HuH-7.5 (cell line): ENCODE measurements at places on chromosomes 7 and 10.

GRCh38 chr7:157638563-157638962 lies 301.8 kb downstream of the DNAJB6 start:
- DNase-seq, result no peak

DNA sequence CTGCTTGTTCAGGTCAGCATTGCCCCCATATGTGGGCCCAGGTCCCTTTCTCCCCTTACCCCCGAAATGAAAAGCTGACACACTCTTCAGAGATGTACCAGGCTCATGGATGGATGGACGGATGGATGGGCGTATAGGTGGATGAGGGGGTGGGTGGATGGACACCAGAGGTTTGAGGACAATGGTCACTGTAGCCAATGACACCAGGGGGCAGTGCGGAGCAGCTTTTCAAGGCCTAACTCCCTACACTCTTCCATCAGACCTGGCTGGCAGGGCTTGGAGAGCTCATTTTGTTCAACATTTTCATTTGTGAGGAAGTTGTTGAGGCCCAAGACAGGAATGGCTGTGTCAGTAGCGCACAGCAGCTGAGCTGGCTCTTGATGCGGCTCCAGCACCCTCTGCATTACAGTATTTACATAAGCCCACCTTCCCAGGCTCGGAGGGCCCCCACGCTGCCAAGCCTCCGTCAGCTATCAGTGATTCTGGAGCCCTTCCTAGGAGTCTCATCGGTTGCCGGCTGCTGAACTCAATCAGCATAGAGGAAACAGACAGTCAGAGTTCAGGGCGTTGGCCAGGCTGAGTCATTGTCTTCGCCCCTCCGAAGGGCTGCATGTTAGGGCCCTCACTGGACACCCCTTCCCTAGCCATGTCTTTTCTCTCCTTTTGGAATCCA lies 11.6 kb upstream of the FFAR4 start:
- peak; percentile 63 for DNase-seq

DNA sequence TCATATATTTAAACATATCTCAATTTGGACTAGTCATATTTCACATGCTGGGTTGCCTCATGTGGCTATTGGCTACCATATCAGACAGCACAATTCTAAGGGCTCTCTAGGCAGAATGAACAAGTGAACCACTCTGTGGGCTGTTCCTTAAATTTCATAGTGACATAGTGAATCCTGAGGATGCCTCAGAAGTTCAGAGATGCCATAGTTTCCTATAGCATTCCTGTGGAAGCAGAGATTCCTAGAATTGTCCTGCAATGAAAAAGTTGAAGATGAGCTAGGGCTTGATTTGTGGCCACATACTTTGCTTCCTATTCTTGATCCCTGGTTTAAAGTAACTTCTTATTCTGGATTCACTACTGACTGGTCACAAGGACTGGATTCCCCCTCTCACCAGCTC lies 35.6 kb downstream of the MKX start:
- no peak for DNase-seq

DNA sequence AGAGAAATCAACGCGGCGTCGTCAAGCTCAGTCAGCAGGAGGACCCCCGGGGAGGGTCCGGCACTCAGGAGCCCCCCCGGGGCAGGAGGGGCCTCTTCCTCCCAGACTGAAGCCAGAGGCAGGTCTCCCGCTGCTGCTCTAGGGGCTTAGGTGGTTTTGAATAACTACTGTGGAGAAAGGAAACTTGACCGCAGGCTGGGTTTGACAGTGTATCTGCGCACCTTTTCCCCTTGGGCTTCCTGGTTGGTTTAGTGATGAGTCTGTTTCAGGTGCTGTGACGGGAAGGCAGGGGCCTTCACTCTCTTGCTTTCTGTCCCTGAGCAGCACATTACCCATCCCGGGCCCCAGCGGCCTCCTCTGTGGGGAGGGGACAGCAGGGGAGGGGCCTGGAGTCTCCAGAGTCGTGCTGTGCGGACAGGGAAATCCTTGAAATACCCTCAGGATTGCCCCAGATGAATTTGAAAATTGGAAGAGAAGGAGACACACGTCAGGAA lies 262.2 kb downstream of the ADARB2 start:
- DNase-seq, result no peak

- DNase-seq, result no peak
Measured at GRCh38 chr10:107215681-107216080, 51.2 kb upstream of the SORCS1 start.

GRCh38 chr10:44627591-44628354 lies 242.9 kb upstream of the CXCL12 start:
- no peak for DNase-seq

- DNase-seq, result no peak
Measured at GRCh38 chr7:87427288-87427687, 48.2 kb downstream of the ABCB4 start.

- no peak for DNase-seq
Measured at GRCh38 chr7:41809116-41809515, 106.2 kb upstream of the INHBA start.

DNA sequence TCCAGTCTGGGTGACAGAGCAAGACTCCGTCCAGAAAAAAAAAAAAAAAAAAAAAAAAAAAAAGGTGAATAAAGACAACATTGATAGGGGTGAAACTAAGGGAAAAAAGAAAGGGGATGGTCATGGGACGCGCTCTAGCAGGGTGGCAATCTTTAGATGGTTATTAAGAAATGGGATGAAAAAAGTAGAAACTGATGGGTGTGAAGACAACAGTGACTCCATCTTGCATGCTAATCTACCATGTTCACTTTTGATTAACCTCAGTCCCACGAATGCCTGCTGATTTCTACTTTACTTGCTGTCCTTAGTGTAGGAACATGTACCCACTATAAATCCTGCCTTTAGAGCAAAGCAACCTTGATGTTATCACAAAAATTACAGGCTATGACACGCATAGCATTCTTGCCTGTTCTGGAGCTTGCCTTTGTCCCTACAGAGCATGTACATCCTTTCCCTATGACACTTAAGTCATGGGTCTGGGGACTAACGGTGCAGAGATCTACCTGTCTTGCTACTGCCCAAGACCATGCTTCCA lies 38.5 kb downstream of the P4HA1 start:
- no peak for DNase-seq

DNA sequence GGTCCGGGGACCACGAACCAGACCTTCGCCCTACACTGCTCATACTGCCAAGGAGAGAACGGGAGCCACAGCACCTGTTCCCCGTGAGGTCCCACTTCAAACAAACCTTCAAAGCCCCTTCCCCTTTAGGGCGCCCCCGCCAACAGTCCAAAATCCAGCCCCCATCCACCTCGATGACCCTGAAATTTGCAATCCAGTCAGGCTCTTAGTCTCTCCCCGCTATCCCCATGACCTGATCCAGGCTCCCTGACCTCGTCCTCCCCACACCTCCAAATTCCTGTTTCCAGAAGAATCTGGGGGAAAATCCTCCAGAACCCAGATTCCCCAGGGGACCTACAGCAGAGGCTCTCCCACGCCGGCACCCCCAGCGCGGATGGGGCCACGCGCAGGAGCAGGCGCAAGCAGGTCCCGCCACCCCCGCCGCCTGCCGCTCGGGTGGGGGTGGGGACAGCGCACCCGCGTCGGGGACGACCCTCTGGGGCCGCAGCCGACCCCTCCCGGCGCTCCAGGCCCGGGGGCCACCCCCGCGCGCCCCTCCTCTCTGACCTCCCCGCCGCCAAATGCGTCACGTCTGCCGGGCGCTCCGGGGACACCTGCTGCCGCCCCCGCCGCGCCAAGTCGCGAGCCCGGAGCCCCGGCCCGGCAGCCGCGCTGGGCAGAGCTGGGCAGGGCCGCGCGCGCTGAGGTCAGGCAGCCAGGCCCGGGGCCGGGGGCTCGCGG lies 753 bp downstream of the CAMK2B start:
- no peak for DNase-seq

- no peak for DNase-seq
Measured at GRCh38 chr10:91629715-91630549, 2.9 kb downstream of the PPP1R3C start.

DNA sequence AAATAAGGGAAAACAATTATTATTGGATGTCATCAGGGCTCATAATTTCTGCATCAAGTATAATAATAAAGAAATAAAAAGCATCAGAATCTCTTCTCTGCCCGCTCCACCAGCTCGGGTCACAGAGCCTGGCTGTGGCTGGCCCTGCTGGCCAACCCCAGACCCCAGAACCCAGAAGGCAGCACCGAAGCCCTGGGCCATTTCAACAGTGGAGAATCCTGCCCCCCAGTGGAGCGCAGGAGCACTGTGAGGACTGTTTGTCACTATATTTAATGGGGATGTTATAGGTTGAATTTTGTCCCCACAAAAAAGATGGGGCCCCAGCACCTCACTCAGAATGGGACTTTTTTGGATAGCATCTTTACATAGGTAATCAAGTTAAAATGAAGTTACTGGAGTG lies 27.3 kb downstream of the DENND11 start:
- no peak for DNase-seq

- no peak for DNase-seq
Measured at GRCh38 chr7:22686620-22687019, 40.4 kb upstream of the IL6 start.

DNA sequence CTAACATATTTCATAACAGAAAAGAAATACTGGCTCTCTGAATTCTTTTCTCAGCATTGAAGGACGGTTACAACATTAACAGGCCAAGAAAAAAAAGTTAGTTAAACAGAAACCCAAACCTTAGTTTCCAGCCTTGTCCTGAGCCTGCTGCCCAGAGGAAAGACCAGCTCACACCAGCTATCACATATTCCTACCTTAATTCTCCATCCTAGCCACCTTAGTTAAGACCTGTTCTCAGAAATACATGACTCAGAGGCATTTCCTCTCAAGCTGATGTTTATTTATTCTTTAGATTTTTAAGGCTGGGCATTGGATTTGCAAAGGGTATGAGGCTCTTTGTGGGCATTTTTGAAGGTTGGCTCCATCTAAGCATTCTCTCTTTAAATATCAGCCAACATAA lies 34.3 kb upstream of the ADAM12 start:
- no peak for DNase-seq
